ENCODE measurements at places on chromosomes 1 and 21. TPM values are rescaled to one million over a fixed set of nuclear protein-coding genes. Genes with fewer than 3 reads are reported as not detected.

The RAP1GAP gene
- total RNA-seq: 20.3 TPM

The IFNAR1 gene
- total RNA-seq: 26.4 TPM

The KRTAP10-6 gene
- total RNA-seq: not detected

The OVAAL gene
- total RNA-seq: not detected

The GUCA2B gene
- 0.69 TPM for total RNA-seq

The FNBP1L gene
- 119 TPM for total RNA-seq

The ETV3L gene
- total RNA-seq: not detected

The KRTAP24-1 gene
- not detected for total RNA-seq

The MTR gene
- 44.1 TPM for total RNA-seq

The CELA3A gene
- not detected for total RNA-seq

The MSH4 gene
- 0.64 TPM for total RNA-seq

The OR2L5 gene
- total RNA-seq: not detected

The HMGCS2 gene
- 19.1 TPM for total RNA-seq

The ZMYND12 gene
- 1.5 TPM for total RNA-seq

The LIN9 gene
- total RNA-seq: 5.4 TPM

The YRDC gene
- 12.7 TPM for total RNA-seq

The IFI44 gene
- total RNA-seq: 3.8 TPM

The ACTA1 gene
- 1.9 TPM for total RNA-seq

The KRTAP13-2 gene
- not detected for total RNA-seq

The MARK1 gene
- 14.3 TPM for total RNA-seq

The S100A7A gene
- total RNA-seq: not detected

The RIIAD1 gene
- 3.6 TPM for total RNA-seq

The FAAH gene
- total RNA-seq: 30.8 TPM

The SH3BGR gene
- total RNA-seq: 2.2 TPM

The ANP32E gene
- 71.9 TPM for total RNA-seq

The PDE4B gene
- 2.8 TPM for total RNA-seq

The PSMG1 gene
- total RNA-seq: 60.6 TPM

The RIMKLA gene
- 2.3 TPM for total RNA-seq

The CENPL gene
- 14.1 TPM for total RNA-seq

The SERPINC1 gene
- 0.50 TPM for total RNA-seq

The SMPDL3B gene
- total RNA-seq: 3.2 TPM

The CDC42 gene
- 301 TPM for total RNA-seq

The RPTN gene
- 0.34 TPM for total RNA-seq

The ZNF496 gene
- 24.3 TPM for total RNA-seq

The IL20 gene
- total RNA-seq: not detected

The RHBDL2 gene
- total RNA-seq: 0.80 TPM

The CYP4A22 gene
- total RNA-seq: not detected

The CHRM3 gene
- total RNA-seq: 2.4 TPM

The CIART gene
- 1.4 TPM for total RNA-seq

The SORT1 gene
- 52.3 TPM for total RNA-seq

The LRRC47 gene
- total RNA-seq: 53.5 TPM

The DFFA gene
- 41.6 TPM for total RNA-seq

The TTC13 gene
- 14.6 TPM for total RNA-seq

The CAMK1G gene
- 9.4 TPM for total RNA-seq

The ZFP69 gene
- 2.2 TPM for total RNA-seq

The IFT25 gene
- total RNA-seq: 41.2 TPM

The MIS18A gene
- total RNA-seq: 18.1 TPM

The UBE2U gene
- total RNA-seq: not detected
